ENCODE measurements at places on chromosomes 13 and 19.

DNA sequence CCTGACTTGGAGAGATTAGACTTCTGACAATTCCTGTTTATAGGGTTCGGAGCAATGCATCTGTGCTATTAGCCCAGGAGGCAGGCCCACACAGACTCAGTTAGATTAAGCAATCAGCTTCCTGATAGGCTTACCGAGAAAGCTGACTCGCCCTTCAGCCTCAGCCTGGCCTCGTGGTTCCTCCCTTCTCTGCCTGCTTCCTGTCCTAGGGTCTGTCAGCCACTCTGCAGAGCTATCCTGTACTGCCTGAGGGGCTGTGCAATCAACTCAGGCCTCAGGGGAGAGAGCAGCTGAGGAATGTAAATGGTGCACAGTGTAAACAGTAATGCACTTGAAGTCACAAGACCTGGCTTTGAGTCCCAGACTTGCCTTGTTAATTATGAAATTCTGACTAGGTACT, 30.7 kb downstream of the HTR2A start:
- DNase-seq = peak; percentile 74

DNA sequence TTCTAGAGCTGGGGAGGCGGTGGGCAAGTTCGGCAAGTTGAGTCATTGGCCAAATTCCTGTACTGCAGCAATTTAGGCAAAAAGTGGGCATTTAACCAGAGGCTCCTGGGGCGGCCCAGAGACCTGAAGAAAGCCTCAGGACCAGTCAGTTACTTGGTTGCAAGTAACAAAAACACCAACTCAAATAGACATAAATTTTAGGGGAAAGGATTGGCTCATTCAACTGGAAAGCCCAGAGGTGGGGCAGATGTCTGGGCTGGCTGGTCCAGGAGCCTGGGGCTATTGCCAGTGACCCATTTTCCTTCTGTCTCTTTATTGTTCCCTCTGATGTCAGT, 97.1 kb downstream of the SIPA1L3 start:
- no peak for DNase-seq

- DNase-seq = no peak
Observed at GRCh38 chr13:102911336-102911735, 65.5 kb downstream of the ERCC5 start.

- no peak for DNase-seq
Observed at GRCh38 chr19:53808710-53809125, 15.4 kb downstream of the NLRP12 start.

GRCh38 chr13:50519866-50520265, 323.6 kb downstream of the DLEU7 start:
- DNase-seq = peak; percentile 26

GRCh38 chr19:3243819-3244700, 19.6 kb downstream of the CELF5 start:
- peak; percentile 45 for DNase-seq

DNA sequence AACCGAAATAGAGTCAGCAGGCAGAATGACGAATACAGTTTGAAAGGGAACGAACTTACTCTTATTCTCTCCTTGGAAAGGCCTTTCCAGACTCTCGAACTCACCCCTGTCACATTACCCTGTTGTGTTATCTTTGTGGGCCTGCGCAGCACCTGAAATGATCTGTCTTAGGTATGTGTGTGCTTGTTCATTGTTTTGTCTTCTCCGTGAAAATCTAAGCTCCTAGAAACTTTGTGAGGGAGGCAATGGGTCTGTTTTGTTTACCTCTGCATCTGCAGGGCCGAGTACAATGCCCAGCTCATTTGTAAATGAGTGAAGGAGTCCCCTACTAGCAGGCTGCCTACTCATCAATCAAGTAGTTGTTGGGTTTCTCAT, 19.6 kb downstream of the HMGB1 start:
- DNase-seq = no peak

DNA sequence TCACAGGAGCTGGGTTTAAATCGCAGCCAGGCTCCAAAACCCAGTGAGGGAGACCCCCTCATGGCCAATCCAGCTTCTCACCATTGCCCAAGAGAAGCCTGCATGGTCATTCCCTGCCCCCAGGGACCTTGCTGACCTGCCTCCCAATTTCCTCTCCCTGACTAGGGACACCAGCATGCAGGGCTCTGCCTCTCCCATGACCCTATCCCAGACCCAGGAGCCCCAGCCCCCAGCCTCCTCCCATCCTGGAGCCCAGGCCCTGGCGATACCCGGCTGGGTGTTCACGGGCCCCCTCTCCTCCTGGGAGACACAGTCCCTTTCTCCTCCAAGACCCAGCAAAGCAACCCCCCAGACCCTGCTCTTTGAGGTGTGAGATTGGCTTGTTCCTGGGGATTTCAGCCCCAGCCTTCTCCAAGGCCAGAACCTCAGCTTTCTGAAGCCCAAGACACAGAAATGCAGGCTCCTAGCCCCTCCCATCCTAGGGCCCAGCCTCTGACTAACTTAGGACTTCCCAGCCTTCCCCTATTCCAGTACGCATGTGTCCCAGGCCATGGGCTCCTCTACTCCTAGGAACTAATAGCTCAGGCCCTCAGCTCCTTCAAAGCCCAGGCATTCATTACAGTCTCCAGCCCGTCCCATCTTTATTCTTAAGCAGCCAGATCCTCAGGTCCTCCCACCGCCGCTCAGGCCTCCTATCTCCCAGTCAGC, 1.1 kb downstream of the GYS1 start:
- DNase-seq = peak; percentile 51

- no peak for DNase-seq
Observed at GRCh38 chr13:113365971-113366588, 2.1 kb upstream of the GRTP1 start.

GRCh38 chr19:49881186-49881585, 3.7 kb downstream of the TBC1D17 start:
- DNase-seq = no peak
